ENCODE measurements at places on chromosomes 2 and 18. TPM values are rescaled to one million over a fixed set of nuclear protein-coding genes. Genes with fewer than 3 reads are reported as not detected.

The ADAM23 gene
- 13.9 TPM for total RNA-seq

The CD8B gene
- not detected for total RNA-seq

The NEMP2 gene
- total RNA-seq: 2.7 TPM

The SLC16A14 gene
- 4.2 TPM for total RNA-seq

The ZRANB3 gene
- total RNA-seq: 9.9 TPM

DNA sequence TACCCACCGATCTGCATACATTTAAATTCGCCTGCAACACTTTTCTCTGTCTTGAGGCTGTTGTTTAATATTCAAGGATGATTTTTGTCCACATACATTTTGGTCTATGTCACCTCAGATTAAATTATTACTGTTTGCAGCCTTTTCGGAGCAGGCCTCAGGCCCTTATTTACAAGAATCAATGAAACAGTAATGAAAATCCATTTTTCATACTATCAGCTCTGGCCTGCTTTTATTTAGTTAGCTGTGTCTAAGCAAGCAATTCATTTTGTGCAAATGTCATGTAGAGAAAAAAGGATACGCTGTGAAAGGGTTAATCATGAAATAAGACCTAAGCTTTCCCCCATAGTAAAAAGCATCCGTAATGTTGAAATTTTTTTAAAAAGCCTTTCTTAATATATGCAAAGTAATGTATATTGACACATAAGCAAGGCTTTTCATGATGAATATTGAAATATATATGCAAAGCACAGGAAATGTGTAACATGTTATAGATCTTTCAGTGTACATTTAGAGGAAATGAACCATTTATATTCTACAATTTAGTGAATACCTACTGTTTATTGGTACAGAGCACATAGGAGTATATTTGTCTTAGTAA, 1135.3 kb upstream of the ZEB2 start:
- no peak overlapping the region for H3K4me3 ChIP-seq
- no peaks in the 10 kb centered on the region for H3K36me3 ChIP-seq
- no peak for DNase-seq

- H3K4me1 ChIP-seq: peaks cover 17% of the 10 kb centered on the region
- no peak overlapping the region for H3K4me3 ChIP-seq
- DNase-seq: no peak
- no peaks in the 10 kb centered on the region for H3K36me3 ChIP-seq
- no peak overlapping the region for H3K27ac ChIP-seq
These were observed 2.2 kb upstream of the EHD3 start for GRCh38 chr2:31231571-31232302.

DNA sequence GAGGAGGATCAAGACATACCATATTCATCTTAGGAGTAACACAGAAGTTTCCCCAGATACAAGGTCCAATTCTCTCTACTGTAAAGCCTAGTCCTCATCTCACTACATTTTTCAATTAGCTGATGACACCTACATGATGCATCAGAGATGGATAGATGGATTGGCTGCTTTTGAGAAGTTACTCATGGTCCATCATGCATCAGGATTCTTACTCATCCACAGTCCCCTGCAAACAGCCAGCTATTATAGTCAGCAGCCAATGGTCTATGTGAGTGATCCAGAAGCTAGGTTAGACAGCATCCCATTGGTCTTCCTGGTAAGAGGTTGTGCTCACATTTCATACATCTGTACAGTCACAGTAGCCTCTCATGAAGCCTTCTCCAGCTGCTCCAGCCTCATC, 154.5 kb upstream of the NRP2 start:
- H3K4me3 ChIP-seq: no peak overlapping the region
- DNase-seq: peak; percentile 10
- no peaks in the 10 kb centered on the region for H3K36me3 ChIP-seq
- H3K27ac ChIP-seq: no peak overlapping the region

DNA sequence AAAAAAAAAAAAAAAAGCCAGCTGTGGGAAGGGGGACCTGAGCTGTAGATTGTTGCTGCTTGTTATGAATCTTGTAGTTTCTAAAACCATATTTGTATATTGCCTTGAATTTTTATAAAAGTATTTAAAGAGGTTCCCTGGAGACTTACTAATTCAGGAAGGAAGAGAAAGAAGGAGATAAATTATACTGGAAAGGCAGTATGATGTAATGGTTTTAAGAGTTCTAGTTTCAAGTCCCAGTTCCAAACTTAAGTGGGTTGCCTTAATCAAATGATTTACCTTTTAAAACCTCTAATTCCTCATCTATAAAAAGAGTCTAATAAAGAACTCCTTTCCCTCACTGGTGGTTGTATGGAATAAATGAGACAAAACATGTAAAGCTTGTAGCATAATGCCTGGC, 62.2 kb downstream of the PTRHD1 start:
- no peak overlapping the region for H3K4me3 ChIP-seq
- H3K27ac ChIP-seq: no peak overlapping the region
- no peaks in the 10 kb centered on the region for H3K27me3 ChIP-seq
- H3K36me3 ChIP-seq: no peaks in the 10 kb centered on the region

DNA sequence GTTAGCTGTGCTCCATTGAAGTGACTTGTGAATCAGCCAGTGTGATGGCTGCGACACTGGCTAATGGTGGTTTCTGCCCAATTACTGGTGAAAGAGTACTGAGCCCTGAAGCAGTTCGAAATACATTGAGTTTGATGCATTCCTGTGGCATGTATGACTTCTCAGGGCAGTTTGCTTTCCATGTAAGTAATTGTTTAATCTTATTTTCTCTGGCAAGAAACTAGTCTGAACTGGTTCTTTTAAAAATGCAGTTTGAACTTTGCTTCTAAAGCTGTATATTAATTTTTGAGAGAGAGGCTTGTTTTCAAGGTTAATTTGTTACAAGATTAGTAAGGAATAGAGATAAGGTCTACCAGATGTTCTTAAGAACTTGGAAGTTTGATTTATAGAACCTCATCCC, 46.7 kb downstream of the GLS start:
- peak; percentile 82 for DNase-seq
- peak overlapping the region; percentile 11 for H3K27ac ChIP-seq

- H3K27ac ChIP-seq: no peak overlapping the region
- DNase-seq: no peak
- H3K27me3 ChIP-seq: peaks cover 31% of the 10 kb centered on the region
- peaks cover 5% of the 10 kb centered on the region for H3K4me1 ChIP-seq
These were observed 12.9 kb upstream of the ANKRD53 start for GRCh38 chr2:70965506-70965905.

- H3K4me1 ChIP-seq: no peaks in the 10 kb centered on the region
- no peaks in the 10 kb centered on the region for H3K27me3 ChIP-seq
- no peaks in the 10 kb centered on the region for H3K36me3 ChIP-seq
- no peak overlapping the region for H3K4me3 ChIP-seq
These were observed 761.5 kb upstream of the SOX11 start for GRCh38 chr2:4930704-4931103.

GRCh38 chr2:99624677-99625076, 134.9 kb upstream of the REV1 start:
- H3K27me3 ChIP-seq: no peaks in the 10 kb centered on the region
- no peaks in the 10 kb centered on the region for H3K4me1 ChIP-seq
- no peaks in the 10 kb centered on the region for H3K36me3 ChIP-seq
- no peak overlapping the region for H3K27ac ChIP-seq

GRCh38 chr18:13622751-13623150, 103.6 kb downstream of the FAM210A start:
- H3K27ac ChIP-seq: no peak overlapping the region
- no peak for DNase-seq
- no peak overlapping the region for H3K4me3 ChIP-seq
- no peaks in the 10 kb centered on the region for H3K4me1 ChIP-seq
- H3K36me3 ChIP-seq: no peaks in the 10 kb centered on the region

DNA sequence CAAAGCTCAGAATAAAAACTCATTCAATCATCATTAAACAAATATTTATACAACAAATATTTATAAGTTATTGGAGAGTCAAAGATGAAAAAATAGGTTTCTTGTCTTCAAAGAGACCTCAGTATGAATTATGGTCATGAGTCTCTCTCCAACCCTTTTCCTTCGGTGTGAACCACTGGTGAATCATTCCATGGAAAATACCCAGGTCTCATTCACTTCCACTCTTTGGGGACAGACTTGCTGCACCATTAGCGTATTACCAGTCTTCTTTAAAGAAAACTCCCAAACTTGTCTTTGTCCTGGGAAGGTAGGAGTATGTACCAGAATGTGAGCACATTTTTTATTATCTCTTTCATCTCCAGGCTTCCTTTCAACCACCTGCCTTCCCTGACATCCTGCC, 257.4 kb upstream of the RBMS1 start:
- no peak overlapping the region for H3K27ac ChIP-seq
- no peaks in the 10 kb centered on the region for H3K27me3 ChIP-seq
- no peaks in the 10 kb centered on the region for H3K36me3 ChIP-seq
- H3K4me1 ChIP-seq: peaks cover 38% of the 10 kb centered on the region
- DNase-seq: peak; percentile 68

DNA sequence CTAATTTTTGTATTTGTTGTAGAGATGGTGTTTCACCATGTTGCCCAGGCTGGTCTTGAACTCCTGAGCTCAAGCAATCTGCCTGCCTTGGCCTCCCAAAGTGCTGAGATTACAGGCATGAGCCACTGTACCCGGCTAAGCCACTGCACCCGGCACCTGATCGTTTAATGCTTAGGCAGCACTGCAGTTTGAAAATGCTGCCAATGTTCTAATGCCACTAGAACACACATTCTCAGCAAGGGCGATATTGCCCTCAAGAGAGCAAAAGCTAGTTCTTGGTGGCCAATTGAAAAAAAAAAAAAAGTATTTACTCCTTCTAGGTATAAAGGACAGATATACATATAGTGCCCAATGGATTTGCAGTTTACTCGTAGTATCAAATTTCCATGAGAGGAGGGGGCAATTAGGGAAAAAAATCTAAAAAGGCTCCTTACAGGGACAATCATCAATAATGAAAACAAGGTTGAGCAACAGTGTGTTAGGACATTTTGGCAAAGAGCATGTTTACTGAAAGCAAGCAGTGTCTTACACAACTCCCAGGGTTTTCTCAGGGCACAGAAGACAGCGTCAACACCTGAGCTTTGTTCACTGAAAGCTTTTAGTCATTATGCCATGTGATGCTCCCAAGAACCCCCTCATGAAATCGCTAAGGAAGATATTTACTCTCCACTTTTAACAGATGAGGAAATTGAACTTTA, 199.9 kb upstream of the PKDCC start:
- no peaks in the 10 kb centered on the region for H3K4me1 ChIP-seq
- DNase-seq: no peak
- no peaks in the 10 kb centered on the region for H3K36me3 ChIP-seq
- peaks cover 38% of the 10 kb centered on the region for H3K27me3 ChIP-seq
- no peak overlapping the region for H3K27ac ChIP-seq
- H3K4me3 ChIP-seq: no peak overlapping the region

GRCh38 chr2:71299507-71299906, 32.1 kb upstream of the ZNF638 start:
- DNase-seq: peak; percentile 10
- no peak overlapping the region for H3K4me3 ChIP-seq
- no peaks in the 10 kb centered on the region for H3K36me3 ChIP-seq
- H3K27me3 ChIP-seq: peaks cover 3% of the 10 kb centered on the region
- no peak overlapping the region for H3K27ac ChIP-seq
- H3K4me1 ChIP-seq: no peaks in the 10 kb centered on the region

DNA sequence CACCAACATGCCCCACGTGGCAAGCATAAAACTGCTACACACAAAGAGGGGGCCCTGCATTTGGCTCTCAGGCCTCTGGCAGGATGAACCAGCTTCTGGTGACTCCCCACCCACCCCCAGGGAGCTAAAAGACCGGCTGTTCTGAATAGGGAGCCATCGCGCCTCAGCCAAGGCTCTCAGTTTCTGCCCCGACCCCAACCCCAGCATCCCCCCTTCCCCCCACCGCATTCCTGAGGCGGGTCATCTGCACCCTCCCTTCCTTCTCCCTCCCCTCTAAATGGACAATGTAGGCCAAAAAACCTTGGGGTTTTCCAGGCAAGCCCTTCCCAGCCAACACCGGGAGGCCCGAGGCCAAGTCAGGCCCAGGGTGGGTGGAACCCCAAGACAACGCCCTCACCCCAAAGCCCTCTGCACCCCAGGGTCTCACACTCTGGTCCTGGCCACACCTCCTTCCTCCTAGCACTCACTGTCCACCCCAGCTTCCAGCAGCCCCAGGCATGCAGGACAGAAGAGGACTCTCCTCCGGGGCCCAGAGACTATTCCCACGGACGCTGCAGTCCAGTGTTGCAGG, 5.7 kb downstream of the CYP26B1 start:
- no peak overlapping the region for H3K4me3 ChIP-seq
- peaks cover 13% of the 10 kb centered on the region for H3K4me1 ChIP-seq
- H3K27ac ChIP-seq: no peak overlapping the region
- no peak for DNase-seq

DNA sequence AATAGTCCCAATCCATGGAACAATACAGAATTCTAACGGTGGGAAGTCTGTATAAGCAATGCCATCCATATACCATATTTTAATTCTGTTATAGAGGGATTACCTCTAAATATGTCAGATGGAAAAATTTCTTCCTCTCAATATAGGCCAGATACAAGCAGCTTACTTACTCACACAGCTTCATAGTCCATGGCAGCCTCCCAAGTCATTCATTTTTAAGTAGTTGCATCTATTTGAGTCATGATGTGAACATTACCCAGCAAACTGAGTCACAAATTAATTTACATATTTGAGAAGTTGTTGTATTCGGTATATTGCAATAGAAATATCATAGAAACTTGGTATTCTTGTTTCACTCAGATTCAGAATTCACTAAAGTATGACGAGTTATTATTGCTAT, 20.3 kb downstream of the TBR1 start:
- H3K27ac ChIP-seq: no peak overlapping the region
- H3K27me3 ChIP-seq: peaks cover 4% of the 10 kb centered on the region
- peak; percentile 91 for DNase-seq
- H3K4me3 ChIP-seq: no peak overlapping the region

- no peak overlapping the region for H3K4me3 ChIP-seq
- peaks cover 2% of the 10 kb centered on the region for H3K27me3 ChIP-seq
- H3K27ac ChIP-seq: no peak overlapping the region
- no peaks in the 10 kb centered on the region for H3K36me3 ChIP-seq
- H3K4me1 ChIP-seq: peaks cover 22% of the 10 kb centered on the region
These were observed 229.3 kb upstream of the AGAP1 start for GRCh38 chr2:235264512-235264911.

DNA sequence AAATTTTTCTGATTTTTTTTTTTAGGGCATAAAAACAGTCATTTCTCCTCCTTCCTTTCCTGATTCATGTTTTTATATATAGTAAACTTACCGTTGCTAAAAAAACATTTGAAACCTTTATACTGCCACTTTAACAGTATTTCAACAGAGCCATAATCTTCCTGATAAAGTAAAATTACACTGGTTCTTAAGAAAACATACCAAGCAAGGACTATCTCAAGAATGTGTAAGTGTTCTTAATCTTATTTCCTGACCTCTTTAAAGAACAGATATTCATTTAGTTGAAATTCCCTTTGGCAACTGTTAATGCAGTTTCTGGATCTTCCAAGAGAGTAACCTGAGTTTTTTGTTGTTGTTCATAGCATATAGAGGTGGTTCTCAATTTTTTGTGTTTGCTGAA, 26.6 kb upstream of the COLEC12 start:
- DNase-seq: peak; percentile 50
- H3K36me3 ChIP-seq: no peaks in the 10 kb centered on the region
- H3K4me3 ChIP-seq: no peak overlapping the region
- H3K27ac ChIP-seq: no peak overlapping the region

DNA sequence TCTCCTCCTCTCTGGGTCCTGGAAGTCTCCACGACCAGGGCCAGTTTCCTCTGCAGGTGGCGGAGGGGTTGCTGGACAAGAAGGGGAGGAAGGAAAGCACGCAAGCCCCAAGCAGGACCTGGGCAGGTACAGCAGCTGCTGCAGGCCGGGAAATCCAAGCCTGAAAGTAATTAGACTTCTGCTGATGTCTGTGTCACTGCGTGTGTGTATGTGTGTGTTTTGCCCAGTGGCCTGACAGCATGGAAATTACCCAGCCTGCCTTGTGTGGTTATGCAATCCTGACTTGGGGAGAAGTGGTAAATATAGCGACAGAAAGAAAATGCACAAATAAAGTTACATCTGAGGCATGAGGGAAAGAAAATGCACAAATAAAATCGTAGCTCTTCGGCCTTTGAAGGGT, 121.8 kb upstream of the ZBTB14 start:
- DNase-seq: no peak
- no peaks in the 10 kb centered on the region for H3K27me3 ChIP-seq
- H3K4me3 ChIP-seq: no peak overlapping the region
- H3K4me1 ChIP-seq: no peaks in the 10 kb centered on the region

Measured in astrocyte (in vitro differentiated cells and primary cell).